ENCODE measurements at places on chromosomes 16 and 17.

GRCh38 chr17:5706577-5707210, 122.4 kb upstream of the NLRP1 start:
- DNase-seq = peak; percentile 45

GRCh38 chr16:56343661-56344517, 81.5 kb downstream of the AMFR start:
- no peak for DNase-seq

DNA sequence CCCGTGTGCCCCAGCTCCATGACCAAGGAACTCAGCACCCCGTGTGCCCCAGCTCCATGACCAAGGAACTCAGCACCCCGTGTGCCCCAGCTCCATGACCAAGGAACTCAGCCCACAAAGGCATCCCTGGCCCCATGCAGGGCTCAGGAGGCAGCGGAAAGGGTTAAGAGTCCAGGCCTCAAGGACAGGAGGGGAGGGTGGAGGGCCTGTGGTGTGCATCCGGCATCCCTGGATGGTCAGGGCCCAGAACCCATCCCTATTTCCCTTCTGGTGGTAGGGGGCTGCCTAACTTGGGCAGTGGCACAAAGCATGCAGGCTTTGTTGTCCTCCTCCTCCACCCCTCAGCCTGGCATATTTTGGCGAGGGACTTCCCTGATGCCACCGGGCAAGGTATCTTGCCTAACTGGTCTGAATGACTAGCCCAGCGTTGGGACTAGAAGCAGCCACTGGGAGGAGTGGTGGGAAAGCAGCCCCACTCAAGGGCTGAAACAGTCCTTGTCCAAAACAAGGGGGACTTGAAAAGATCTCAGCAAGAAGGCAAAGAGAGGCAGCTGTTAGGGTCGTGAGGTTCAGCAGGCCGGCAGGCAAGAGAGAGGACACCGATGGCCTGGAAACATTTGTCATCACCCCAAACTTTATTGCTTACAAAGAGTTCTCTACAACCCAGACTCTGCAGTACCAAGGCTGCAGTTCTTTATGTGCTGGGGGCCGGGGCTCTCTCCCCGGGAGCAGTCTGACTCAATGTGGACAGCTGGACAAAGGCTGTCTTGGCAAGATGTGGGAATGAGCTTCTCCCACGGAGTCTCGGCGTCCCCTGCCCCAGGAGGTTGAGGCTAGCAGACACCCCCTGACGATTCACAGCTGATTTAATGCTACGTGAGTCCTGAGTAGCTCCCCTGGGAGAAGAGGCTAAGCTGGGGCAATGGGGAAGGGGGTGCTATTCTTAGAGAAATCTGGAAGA, 902 bp upstream of the SPATA32 start:
- no peak for DNase-seq

DNA sequence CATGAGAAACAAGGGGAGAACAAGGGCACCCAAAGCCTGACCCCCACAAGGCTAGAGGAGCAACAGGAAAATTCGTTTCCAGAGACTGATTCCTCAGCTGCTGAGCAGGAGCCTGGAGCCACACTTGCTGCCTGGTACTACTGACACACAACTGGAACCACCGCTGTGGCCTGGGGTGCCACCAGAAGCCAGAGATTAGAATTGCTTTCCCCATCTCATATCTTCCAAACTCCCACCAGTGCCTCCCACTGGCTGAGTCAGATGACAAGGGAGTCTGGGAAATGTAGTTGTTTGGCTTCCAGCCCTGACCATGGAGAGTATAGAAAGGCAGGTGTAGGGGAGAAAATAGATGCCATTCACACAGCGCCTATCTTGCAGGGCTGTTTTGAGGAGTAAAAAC, 4.1 kb upstream of the TMEM11 start:
- no peak for DNase-seq

DNA sequence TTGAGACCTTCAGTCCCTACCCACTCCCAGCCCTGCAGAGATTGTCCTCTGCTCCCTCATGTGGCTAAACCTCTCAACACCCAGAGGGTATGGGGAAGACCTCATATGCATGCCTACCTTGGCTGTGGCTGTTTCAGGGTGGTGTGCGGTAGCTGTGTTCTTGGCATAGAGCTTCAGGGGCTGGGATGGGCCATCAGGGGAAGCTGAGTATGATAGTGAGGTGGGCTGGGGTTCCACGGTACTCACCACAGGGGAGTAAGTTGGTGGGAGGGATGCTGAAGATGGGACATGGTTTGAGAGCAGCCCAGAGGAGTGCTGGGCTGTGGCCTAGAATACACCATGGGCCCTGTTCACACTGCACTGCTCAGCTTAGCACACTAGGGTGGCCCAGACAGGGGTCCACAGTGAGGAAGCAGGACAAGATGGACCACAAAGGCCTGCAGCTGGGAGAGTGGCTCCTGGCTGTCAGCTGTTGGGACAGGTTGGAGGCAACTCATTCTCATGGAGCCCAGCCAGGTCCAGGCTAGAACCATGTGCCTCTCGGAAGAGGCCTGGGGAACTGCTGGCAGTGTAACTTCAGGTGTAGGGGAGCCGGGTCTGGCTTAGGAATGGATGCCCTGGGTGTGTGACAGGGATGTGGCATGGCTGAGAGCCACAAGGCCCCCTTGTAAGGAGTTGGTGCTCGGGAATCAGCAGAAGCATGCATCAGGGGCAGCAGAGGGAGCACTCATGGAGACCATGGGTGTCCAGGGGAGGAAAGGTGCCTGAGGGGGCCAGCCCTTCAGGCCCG, 3.1 kb downstream of the MFAP4 start:
- no peak for DNase-seq
